ENCODE measurements at places on chromosomes 1 and 21.

DNA sequence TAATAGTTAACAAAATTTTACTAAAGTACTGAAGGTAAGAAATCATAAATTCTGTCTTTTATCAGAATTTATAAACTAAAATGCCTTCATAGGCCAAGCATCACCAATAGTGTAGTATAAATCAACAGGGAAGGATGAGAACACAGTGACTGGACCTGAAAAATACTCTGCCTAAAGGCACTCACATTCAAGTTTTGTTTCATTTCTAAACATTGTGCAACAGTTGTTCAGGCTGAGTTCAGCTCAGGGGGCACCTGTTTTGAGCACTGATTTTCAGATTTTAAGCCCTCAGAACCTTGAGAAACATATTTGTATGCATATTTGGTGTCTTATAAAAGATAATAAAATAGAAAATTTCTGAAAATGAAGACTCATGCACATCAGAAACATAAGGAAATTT lies 12.4 kb downstream of the ACBD6 start:
- DNase-seq = no peak

DNA sequence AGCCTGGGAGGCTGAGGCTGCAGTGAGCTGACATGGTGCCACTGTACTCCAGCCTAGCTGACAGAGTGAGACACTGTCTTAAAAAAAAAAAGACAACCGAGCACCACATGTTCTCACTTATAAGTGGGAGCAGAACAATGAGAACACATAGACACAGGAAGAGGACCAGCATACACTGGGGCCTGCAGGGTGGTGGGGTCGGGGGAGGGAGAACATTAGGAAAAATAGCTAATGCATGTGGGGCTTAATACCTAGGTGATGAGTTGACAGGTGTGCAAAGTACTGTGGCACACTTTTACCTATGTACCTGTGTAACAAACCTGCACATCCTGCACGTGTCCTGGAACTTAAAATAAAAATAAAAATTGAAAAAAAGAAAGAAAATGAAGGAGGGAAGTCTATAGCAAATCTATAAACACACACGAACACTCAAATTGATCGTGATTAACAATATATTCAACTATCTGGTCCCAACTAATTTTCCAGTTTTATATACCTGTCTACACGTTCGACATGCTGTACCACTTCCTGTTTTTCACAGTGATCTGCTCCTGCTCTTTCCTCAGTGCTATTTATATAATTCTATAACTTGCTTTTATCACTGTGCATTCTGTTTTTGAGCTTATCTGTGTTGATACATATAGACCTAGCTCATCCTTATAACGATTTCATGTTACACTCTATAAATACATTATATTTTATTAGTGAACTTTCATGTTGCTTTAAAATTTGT lies 27.2 kb downstream of the AK5 start:
- DNase-seq = no peak

DNA sequence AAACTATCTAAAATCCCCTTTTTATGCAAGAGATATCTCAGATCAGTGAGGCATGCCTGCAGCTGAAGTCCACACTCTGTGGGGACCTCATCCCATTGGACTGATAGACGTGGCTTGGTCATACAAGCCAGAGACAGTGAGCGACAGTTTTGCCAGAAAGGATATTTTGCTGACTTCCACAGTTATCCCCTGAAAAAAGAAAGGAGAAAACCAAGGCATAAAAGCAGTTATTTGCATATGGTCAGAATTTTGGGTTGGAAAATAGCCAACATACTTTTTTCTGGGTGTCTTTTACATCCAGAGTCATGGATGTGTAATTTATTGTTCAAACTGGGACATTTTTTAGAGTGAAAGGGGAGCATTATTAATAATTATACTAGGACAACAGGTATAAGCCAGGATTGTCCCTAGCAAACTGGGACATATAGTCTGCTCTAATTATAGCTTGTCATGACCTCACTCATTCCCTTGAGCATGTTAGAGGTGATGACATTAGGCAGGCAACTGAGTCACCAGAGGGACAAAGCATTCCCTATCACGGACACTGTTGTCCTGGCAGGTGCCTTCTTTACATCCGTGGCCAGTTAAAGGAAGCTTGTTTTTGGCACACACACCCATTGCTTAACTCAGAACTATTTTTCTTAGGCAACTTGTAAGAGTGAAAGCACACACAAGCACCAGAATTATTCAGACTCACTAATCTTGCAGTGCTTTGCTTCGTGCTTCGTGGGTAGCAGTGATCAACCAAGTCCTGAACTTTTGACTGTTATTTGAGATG lies 65.5 kb downstream of the PRRX1 start:
- DNase-seq = no peak

DNA sequence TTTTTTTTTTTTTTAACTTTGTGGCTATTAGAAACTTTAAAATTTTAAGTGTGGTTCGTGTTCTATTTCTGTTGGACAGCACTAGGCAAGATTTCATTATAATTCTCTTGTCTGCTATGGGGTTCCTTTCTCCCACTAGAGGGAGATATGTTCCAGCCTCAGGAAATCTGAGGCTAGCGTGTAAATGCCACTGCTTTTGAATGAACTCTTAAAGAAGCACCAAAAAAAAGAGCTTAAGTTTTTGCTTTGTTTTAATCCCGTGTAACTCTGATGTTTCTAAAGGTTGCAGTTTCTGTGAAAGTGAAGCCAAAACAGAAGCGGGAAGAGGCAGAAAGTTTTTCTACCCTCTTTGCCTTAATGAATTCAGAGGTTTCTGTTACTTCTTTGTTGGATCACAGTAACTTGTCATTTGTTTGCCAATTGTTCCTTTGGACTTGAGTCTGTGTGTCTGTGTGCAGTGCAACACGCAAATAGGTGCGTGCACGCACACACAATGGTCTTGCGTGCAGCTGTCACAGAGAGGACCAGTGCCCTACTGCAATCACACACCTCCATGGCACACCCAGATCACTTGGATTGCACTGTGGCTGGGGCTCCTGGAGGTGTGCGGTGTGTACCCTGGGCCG lies 32.3 kb downstream of the HHAT start:
- DNase-seq = no peak

DNA sequence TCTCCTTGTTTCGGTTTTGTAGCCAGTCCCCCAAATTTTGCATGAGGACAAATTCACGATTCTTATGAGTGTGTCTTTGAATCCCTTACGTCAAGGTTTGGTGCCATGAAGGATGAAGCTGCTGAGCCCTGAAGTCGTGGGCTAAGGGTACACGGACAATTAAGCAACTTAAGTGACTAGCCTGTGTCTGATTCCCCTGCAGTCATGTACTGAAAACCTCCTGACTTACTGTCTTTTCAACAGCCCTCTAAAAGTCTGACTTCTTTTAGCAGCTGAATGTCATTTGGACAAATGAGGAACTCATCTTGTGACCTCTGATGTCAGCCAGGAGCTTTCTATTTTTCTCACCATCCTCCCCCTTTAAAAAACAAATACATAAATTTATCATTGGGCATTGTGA lies 27.1 kb upstream of the C1orf105 start:
- DNase-seq = no peak

GRCh38 chr1:86758570-86758969 lies 54.2 kb downstream of the SH3GLB1 start:
- no peak for DNase-seq
